Hepatocyte (in vitro differentiated cells): ENCODE measurements at places on chromosomes 6 and 20.

GRCh38 chr20:63829945-63830835 is 874 bp downstream of the ZBTB46 start:
- DNase-seq, result peak; percentile 38

- DNase-seq, result peak; percentile 67
Observed at GRCh38 chr6:119077643-119078375, 655 bp downstream of the FAM184A start.

DNA sequence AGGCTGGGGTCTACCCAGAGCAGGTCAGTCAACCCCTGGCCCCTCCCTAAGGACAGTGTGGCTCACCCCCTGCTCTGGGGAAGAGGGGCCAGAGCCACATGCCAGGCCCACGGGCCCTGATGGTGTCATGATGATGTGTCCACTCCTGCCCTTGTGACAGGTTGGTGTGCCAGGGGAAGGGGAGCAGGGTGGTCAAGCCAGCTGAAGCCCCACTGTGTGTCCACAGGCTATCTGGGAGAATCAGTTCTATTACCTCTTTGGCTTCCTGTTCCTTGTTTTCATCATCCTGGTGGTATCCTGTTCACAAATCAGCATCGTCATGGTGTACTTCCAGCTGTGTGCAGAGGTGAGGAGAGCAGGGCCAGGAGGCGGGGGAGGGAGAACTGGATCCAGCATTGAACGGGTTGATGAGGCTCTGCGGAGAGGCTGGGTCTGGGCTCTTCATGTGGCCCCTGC is 47.7 kb downstream of the PLAGL2 start:
- DNase-seq, result no peak

DNA sequence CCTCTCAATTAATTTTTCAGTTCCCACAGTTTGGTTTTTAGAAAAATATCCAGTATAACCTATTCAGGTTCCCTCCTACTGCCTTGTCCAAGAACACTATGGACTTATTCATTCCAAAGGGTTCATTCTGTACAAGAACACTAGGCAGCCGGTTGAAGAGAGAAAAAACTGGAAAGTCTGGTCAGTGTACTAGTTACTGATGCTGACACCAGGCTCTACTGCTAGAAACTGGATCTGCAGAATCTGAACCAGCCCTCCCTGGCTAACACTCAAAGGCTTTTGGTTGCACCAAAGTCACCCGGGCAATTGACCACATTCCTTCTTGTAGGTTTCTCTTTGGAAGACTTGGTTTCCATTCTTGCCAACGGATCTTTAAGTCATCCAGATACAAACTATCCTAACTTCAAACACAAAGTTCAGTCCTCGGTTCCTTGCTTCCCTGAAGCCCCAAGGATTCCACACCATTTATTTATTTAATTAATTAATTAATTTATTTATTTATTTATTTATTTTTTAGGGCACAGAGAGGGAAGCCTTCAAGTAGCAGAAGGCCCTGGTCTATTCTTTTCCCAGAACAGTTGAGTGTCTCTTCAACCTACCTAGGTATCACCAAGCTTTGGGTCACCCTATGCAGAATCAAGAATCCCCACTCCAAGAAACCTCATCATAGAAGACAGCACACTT is 268.1 kb downstream of the ADGB start:
- DNase-seq, result no peak

DNA sequence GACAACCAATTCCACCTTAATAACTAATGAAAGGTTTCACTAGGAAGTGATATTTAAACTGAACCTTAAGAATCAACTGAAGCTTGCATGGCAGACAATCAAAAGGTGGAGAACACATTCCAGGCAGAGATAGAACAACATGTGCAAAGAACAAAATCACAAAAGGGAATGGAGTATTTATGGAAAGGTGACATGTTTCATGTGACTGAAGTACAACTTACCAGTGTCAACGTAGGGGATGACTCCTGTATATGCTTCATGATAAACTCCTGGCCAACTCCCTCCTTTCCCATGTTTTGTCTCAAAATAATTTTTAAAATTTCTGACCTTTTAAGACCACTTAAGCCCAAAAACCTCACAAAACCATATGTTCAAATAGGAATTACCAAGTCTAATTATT is 6.6 kb downstream of the PLN start:
- DNase-seq, result no peak

- peak; percentile 10 for DNase-seq
Observed at GRCh38 chr6:137351890-137352289, 132.7 kb upstream of the IFNGR1 start.

DNA sequence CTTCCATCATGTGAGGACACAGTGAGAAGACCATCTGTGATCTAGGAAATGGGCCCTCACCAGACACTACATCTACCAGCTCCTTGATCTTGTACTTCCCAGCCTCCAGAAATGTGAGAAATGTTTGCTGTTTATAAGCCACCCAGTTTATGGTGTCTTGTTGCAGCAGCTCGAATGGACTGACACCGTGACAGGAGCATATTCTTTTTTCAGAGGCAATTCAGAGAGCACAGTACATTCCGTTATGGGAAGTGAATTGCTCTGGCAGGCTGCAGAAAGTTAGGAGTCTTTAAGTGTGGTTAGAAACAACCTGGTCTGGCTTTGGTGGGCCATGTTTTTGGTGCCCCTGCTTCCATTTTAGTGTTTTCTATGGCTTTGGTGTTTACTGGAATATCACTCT is 75.1 kb downstream of the FIG4 start:
- no peak for DNase-seq
